NCI-H2029 (cell line): ENCODE measurements at places on chromosomes 2 and 18.

DNA sequence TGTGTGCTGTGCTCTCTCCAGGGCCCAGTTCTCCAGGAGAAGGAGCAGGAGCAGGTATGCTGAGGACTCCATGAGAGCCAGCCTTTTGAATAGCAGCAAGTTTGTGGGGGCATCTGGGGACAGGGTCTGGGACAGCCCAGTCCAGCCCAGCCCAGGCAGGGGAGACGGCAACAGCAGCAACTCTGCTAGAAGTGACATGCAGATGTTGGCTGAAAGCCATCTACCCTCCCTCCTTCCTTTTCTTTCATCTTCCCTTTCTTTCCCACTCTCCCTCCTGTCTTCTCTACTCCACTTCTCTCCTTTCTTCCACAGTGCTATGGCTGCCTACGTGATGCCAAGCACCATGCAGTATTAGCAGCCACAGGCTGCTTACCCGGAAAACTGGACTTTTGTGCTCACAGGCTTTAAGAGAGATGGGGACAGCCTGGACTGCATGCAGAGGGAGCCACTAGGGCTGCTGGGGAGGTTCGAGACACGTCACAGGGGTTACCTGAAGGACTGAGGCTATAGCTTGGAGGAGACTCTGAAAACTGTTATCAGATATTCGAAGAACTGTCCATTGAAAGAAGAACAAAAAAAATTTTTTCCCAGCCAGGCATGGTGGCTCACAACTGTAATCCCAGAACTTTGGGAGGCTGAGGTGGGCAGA is 23.8 kb upstream of the YWHAQ start:
- DNase-seq: no peak

- DNase-seq: peak; percentile 48
These were observed 217.1 kb downstream of the PTPRM start for GRCh38 chr18:7784171-7784570.

GRCh38 chr2:216189410-216189809 is 80.3 kb downstream of the XRCC5 start:
- DNase-seq: no peak

DNA sequence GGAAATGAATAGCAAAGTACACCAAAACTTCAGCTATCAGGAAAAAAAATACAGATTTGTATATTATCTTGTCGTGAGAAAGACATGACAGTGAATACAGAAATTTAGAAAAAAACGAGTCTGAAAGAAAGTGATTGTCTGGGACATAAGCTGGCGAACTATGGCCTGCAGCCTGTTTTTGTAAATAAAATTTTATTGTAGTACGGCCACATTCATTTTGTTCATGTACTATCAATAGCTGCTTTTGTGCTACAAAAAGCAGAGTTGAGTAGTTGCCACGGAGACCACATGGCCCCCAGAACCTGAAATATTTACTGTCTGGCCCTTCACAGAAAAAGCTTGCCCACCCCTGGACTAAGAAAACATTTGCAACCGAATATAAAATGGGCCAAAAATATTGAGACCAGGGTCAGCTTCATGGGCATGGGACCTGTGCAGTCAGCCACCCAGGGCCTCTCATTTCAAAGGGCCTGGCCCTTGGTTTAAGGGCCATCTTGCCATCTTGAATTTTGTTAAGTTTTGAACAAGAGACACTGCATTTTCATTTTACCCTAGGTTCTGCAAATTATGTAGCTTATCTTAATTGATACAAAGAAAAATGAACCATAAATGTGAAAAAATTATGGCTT is 17.9 kb downstream of the ANTXR1 start:
- no peak for DNase-seq

GRCh38 chr2:205925373-205926337 is 160.3 kb downstream of the INO80D start:
- DNase-seq: no peak

- DNase-seq: no peak
These were observed 211.3 kb downstream of the LOXHD1 start for GRCh38 chr18:46445522-46446313.

DNA sequence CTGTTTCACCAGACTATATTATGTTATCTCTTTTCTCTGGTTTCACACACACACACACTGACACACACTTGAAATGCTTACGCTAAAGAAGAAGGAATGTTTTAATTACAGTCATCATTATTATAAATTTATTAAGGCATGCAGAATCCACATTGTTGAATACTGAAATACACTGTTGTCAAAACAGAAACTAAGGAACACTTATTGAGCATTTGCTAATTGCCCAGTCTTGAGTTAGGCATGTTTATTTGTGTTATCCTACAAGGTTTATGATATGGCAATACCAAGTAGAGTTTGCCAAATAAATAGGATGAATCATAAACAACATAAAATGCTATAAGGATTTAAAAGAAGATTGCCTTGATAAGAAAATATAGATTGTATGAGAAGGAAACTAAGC is 917.0 kb upstream of the PIK3C3 start:
- no peak for DNase-seq

- no peak for DNase-seq
These were observed 33.6 kb downstream of the USP40 start for GRCh38 chr2:233532971-233533370.

GRCh38 chr2:24913911-24914310 is 6.1 kb downstream of the ADCY3 start:
- no peak for DNase-seq

DNA sequence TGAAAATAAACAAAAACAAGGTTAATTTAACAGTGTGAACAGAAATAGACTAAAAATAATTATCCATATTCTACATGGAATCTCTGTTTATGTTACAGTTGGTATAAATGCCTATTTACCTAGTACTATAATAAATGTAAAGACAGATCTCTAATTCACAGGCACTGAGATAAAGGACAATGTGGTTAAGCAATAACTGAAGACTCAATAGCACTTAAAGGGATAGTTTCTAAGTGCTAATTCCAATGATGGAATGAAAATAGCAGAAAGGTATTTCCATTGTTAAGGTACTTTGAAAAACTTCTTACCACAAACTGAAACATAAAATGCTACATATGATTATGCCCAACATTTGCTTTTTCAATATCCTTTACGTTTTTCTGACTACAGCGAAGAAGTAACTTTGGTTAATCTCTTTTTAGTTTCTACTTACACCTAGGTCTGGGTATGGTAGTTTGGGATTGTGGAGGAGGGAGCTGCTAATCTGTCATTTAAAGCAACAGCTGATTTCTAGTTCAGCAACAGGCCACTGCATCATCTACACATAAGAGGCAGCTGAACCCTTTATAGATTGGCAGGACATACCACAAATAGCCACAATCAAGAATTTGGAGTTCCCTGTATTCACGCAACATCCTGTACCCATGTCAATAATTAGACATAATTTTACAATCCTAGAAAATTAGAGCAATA is 27.2 kb downstream of the MAP4K3 start:
- DNase-seq: no peak

DNA sequence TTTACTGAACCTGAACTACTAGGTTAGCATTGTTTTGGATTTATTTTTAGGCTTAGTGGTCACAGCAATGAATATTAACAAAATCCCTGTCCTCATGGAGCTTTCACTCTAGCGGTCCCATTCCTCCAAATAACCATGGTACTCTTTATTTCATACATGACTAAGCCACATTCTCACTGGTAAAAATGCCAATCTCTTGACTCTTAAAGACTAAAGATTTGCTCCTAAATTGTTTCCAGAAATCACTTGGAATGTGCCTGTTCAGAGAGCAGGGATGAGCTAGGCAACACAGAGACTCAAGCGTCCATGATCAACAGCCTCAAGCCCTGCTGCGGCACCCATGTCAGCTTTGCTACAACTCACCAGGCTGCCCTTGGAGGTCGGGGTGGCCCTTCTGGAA is 13.5 kb downstream of the LMAN1 start:
- DNase-seq: no peak

DNA sequence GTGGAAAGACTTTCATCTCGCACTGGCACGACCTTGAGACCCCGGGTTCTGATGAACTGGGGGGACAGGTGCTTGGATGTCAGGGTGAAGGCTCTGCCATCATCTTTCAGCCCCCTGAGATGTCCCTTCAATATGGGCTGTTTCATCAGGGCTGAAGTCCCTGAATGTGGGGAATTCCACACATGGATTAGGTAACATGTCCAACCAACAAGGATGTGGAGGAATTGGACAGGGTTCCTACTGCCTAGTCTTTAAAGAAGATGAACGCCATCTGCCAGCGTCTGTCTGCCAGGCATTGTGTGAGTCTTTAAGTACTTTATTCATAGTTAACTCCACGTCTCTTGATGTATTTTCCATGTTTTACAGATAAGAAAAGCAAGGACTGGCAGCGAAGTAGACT is 5.9 kb upstream of the GRHL1 start:
- DNase-seq: no peak

DNA sequence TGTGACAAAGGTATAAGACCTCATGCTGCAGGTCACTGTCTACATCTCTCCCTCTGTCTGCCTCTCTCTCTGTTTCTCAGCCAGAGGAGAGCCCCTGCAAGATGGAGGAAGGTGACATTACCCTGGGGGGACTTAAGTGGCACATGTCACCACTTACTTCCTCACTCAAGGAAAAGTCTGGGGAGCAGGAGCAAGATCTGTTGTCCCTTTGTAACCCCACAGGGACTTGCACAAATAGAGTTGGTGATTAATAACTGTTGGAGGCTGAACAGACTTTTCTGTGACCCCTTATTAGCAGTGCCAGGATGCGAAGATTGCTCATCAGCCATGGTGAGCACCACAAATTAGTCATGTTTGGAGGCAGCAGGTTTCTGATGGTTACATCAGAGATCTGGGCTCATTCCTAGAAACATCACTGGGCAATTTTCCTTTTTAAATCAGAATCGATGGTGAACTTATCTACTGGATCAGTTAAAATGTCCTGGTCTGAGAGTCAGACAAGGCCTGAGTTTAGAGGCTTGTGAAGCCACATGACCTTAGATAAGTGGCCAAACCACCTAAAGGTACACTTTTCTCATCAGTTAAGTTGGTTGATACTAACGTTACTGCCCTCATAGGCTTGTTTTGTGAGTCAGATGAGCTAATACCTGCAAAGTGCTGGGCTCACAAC is 81.2 kb upstream of the LTBP1 start:
- DNase-seq: no peak

DNA sequence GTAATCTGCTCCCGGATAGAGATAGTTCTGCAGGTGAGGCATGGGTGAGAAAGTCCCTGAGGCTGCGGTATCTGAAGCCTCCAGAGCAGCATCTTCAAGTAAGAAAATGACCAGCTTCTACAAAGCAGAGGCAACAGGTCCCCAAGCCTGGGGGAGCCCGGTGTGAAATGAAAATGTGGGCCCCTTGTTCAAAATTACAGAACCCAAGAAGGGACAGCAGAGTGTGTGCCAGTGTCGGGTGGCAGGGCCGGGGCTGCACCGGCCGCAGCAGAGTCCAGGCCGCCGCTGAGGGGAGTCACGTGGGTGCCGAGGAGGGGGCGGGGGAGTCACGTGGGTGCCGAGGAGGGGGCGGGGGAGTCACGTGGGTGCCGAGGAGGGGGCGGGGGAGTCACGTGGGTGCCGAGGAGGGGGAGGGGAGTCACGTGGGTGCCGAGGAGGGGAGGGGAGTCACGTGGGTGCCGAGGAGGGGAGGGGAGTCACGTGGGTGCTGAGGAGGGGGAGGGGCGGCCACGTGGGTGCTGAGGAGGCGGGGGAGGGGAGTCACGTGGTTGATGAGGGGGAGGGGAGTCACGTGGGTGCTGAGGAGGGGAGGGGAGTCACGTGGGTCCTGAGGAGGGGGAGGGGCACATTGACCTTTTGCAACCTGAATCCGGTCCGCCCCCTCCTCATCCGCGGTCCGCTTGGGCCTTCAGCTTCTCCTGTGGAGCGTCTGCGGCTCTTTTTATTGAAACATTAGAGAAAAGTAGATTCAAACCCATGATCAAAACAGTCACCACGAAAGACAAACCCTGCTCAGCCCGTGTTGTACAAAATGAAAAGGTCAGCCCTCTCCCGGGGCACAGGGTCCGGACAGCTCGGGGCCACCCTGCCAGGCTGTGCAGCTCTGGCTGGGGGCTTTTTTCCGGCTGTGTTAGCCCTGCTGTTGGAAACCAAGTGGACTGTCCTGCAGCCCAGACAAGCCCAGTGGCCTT is 10.4 kb downstream of the COLEC11 start:
- peak; percentile 89 for DNase-seq

GRCh38 chr2:96874198-96874831 is 4.4 kb upstream of the SEMA4C start:
- DNase-seq: no peak

DNA sequence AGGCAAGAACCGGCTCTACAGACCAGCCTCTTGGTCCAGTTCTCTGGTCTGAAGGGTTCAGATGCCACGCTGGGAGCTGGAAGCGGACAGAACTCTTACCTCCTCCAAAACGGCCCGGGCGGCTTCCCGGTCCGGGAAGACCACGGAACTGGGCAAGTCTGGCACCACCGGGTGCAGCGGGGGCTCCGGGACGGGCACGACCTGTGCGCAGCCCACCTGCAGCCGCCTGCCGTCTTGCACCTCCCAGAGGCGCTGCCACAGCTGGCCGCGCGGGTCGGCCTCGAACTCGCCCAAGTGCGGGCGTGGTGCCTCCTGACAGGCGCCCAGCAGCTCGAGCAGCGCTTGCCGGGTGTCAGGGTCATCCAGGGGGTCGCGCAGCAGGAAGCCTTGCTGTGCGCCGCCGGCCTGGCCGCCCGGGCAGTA is 773 bp downstream of the CMPK2 start:
- no peak for DNase-seq

GRCh38 chr2:179017773-179018357 is 32.1 kb downstream of the CCDC141 start:
- no peak for DNase-seq

- DNase-seq: no peak
These were observed 4.9 kb upstream of the IL1B start for GRCh38 chr2:112841295-112842044.

DNA sequence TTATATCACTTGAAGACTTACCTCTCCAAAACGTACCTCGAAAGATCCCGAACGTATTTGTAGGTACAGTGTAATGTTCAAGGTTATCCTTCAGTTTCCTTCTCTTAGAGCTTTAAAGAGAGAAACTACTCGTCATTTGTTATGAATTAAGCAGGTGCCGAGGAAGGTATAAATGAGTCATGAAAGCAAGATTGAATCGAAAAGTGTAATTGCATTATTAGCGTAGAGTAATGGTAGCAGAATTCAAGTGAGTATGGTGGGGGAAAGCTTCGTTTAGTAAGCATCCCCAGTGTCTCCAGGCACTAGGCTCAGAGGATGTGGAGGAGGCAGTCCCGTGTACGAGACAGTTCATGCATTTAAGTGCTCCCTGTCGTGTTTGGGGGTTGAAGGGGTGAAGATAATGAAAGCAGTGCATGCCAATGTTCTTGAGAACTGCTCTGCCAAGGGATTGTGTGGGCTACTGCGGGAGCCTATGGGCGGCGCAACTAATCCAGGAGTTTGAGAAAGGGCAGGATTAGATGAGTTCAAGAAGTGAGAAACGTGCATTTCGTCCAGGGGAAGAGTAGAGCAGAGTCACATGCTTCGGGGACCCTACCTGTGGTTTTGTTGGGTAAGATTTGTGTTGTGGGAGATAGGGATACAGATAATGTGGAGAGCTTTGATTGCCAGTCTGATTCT is 858 bp downstream of the POLR1B start:
- no peak for DNase-seq
